ENCODE measurements at places on chromosomes 2 and 18.

DNA sequence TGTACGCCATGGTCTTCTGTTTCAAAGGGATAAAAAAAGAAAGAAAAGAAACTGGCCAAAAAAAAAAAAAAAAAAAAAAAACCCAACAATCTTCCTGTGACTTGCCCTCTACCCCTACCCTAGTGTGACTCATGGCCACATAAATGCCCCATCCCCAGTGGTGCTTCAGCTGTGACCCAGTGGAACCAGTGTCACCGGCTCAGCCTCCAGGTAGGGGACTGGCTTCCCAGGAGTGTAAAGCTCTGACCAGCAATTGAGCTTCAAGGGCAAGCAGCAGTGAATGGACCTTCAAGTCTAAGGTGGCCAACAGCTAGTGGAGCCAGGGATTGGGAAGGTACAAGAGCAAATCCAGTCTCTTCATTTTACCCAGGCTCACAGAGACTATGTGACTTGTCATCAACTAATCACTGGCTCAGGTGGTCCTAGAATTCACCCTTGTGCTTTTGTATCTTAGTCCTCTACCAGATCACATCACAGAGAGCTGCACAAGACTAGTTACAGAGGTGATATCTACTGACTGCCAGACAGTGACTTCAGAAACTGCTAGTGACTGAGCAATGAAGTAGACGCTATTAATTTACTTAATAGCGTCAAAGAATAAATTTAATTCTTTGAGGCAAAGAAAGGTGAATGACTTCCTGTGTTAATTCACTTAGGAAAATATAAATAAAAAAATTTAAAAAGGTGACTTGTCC is 1.3 kb upstream of the TGFBRAP1 start:
- H3K36me3 ChIP-seq, result no peaks in the 10 kb centered on the region
- H3K4me3 ChIP-seq, result no peak overlapping the region
- DNase-seq, result no peak
- peaks cover 25% of the 10 kb centered on the region for H3K4me1 ChIP-seq
- no peaks in the 10 kb centered on the region for H3K27me3 ChIP-seq

GRCh38 chr2:12318427-12319057 is 398.2 kb upstream of the TRIB2 start:
- H3K36me3 ChIP-seq, result no peaks in the 10 kb centered on the region
- no peak for DNase-seq
- peaks cover 3% of the 10 kb centered on the region for H3K27me3 ChIP-seq
- H3K4me3 ChIP-seq, result no peak overlapping the region
- H3K27ac ChIP-seq, result no peak overlapping the region

- no peaks in the 10 kb centered on the region for H3K4me1 ChIP-seq
- DNase-seq, result no peak
- H3K4me3 ChIP-seq, result no peak overlapping the region
- no peak overlapping the region for H3K27ac ChIP-seq
- no peaks in the 10 kb centered on the region for H3K27me3 ChIP-seq
Measured at GRCh38 chr2:99285526-99285925, 15.5 kb downstream of the LYG1 start.

GRCh38 chr2:158725441-158725891 is 69.7 kb upstream of the DAPL1 start:
- no peaks in the 10 kb centered on the region for H3K36me3 ChIP-seq
- DNase-seq, result no peak
- H3K4me1 ChIP-seq, result no peaks in the 10 kb centered on the region
- H3K4me3 ChIP-seq, result no peak overlapping the region
- H3K27me3 ChIP-seq, result no peaks in the 10 kb centered on the region

DNA sequence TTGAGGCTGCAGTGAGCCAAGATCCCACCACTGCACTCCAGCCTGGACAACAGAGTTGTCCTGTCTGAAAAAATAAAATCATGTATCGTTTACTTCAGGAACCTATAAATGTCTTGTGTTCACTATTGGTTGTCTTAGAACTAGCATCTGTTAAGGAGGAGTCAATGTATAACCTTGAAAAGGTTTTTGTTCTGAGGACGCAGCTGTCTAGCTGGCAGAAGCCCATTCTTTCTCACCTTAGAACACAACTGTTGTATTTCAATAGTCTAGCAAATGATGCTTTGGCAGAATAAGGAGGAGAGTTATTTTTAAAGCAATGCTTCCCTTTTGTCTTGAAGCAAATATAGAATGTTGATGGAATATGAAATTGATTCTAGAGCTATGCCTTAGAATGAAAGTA is 21.1 kb downstream of the EPB41L5 start:
- no peaks in the 10 kb centered on the region for H3K4me1 ChIP-seq
- H3K27ac ChIP-seq, result no peak overlapping the region
- no peaks in the 10 kb centered on the region for H3K36me3 ChIP-seq
- no peak for DNase-seq

DNA sequence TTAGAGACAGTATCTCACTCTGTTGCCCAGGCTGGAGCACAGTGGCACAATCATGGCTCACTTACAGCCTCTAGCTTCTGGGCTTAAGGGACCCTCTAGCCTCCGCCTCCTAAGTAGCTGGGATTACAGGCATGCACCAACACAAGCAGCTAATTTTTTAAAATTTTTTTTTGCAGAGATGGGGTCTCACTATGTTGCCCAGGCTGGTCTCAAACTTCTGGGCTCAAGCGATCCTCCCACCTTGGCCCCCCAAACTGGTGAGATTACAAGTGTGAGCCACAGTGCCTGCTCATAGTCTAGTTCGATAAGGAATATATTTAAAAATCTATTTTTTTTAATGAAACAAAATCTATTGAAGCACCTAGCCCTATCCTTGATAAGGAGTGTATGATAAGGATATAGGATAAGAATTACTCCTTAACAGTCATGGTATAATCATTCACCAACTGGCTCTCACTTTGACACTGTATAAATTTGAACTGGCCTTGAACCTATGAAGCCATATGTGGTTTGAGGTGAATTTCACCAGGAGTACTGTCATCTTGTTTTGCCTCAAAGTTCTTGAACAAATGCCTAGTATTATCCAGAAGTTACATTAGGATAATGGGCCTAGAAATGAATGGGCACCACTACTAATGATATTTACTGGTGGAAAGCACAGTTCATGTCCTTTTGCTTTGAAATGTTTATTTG is 71.1 kb downstream of the EXOC6B start:
- H3K4me1 ChIP-seq, result no peaks in the 10 kb centered on the region
- no peaks in the 10 kb centered on the region for H3K36me3 ChIP-seq
- no peak overlapping the region for H3K27ac ChIP-seq
- no peak overlapping the region for H3K4me3 ChIP-seq

DNA sequence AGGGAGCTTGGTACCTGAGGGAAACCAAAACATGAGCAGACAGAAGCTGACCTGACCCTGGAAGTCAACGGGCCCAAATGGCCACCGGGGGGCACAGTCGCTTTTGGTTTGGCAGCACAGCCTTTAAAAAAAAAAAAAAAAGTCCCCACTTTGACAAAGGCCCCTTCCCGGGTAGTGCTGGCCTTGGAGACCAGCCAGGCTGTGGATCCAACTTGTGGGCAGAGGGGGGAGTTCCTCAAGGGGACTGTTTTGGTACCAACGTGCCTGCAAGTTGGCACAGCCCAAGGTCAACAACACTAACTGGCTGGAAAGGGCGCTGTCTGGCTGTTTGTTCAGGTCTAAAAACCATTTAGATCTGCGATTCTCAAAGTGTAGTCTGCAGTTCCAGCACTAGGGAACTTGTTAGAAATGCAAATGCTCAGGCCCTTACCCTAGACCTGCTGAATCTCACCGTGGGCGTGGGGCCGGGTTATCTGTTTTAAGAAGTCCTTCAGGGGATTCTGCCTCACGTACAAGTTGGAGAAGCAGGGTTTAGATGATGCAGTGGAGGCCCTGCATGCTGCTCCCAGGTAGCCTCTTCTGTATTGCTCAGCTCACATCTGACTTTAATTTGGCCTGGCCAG is 83.0 kb downstream of the LPIN1 start:
- H3K27ac ChIP-seq, result no peak overlapping the region
- peaks cover 20% of the 10 kb centered on the region for H3K36me3 ChIP-seq
- no peak overlapping the region for H3K4me3 ChIP-seq
- DNase-seq, result no peak
- H3K4me1 ChIP-seq, result peaks cover 39% of the 10 kb centered on the region

DNA sequence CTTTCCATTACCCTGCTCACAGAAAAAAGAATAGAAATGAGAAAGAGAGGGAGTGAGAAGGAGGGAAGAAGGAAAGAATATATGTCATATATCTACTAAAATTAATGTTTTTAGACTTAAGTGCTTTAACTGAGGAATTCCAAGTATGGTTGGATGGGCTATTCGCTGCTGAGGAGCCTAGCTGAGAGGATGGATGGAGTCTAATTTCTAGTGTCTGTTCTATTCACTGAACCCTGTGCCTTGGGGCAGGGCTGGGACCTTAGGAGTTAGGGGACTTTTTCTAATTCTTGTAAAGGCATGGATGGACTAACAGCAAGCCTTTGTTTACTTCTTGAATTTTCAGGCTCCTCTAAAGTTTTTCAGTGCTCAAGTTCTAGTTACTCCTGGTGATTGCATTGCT is 109.8 kb downstream of the PTRHD1 start:
- peaks cover 23% of the 10 kb centered on the region for H3K36me3 ChIP-seq
- H3K27ac ChIP-seq, result no peak overlapping the region
- H3K4me1 ChIP-seq, result no peaks in the 10 kb centered on the region
- no peaks in the 10 kb centered on the region for H3K27me3 ChIP-seq
- DNase-seq, result no peak

DNA sequence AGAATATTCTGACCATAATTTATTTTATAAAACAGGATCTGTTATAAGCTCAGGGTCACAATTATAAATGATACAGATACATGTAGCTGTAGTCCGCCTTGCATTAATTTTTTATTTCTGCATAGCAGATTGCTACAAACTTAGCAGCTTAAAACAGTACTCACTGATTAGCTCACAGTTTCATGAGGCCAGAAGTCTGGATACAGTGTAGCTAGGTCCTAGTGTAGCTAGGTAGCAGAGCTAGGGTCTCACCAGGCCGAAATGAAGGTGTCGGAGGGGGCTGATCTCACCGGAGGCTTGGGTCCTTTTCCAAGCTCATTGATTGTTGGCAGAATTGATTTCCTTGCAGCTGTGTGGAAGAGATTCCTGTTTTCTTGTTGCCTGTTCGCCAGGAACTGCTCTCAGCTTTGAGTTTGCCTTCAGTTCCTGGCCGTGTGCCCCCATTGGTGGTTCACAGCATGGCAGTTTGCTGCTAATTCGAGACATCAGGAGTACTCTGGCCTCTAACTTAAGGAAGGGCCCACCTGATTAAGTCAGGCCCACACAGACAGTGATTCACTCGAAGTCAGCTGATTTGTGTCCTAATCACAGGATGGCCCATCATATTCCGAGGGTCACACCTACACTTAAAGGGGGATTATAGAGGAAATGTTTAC is 18.4 kb downstream of the NAPG start:
- H3K4me3 ChIP-seq, result no peak overlapping the region
- H3K4me1 ChIP-seq, result no peaks in the 10 kb centered on the region
- DNase-seq, result no peak
- H3K27me3 ChIP-seq, result no peaks in the 10 kb centered on the region

GRCh38 chr2:162004031-162004430 is 70.0 kb downstream of the DPP4 start:
- no peaks in the 10 kb centered on the region for H3K36me3 ChIP-seq
- H3K27ac ChIP-seq, result no peak overlapping the region
- no peak for DNase-seq
- no peaks in the 10 kb centered on the region for H3K27me3 ChIP-seq
- H3K4me3 ChIP-seq, result no peak overlapping the region

DNA sequence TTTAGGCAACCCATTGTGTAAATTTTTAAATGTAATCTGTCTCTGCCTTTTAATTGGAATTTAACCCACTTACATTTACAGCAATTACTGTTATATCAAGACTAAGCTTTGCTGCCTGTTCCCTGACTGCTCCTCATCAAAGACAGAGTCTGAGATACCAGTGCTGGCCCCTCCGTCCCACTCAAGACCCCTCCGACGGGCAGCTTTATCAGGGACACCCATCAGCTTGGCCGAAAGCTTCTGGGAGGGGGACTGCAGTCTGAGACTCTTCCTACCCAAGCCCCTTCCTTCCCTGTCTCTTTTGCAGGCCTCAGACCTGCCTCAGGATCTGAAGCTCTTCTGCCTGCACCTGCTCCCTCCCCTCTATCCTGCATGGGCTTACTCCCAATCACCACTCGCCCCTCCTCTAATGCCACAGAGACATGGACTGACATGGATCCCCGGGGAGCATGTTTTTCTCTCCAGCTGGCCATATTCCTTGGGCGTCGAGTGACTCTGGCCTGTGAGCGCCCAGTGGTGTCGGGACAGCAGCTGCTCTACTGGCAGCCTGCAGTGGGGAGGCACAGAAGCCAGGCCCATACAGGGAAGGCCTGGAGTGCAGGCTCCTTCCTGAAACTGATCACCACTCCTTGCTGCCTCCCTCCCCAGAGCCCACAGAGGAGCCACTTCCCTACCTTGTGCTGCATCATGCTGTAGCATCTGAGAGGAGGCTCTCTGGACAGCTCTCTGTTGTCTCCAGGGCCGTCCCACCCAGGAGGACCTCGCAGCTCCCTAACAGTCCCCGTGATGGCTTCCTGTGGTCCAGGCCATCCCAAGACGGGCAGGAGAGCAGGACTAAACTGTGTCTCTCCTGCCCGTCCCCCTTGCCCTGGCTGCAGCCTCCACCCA is 3.7 kb upstream of the KIF1A start:
- no peaks in the 10 kb centered on the region for H3K36me3 ChIP-seq
- H3K27me3 ChIP-seq, result peaks cover 44% of the 10 kb centered on the region
- no peak overlapping the region for H3K4me3 ChIP-seq
- DNase-seq, result no peak
- no peaks in the 10 kb centered on the region for H3K4me1 ChIP-seq
- H3K27ac ChIP-seq, result no peak overlapping the region

- H3K4me1 ChIP-seq, result peaks cover 7% of the 10 kb centered on the region
- H3K27ac ChIP-seq, result no peak overlapping the region
- H3K36me3 ChIP-seq, result no peaks in the 10 kb centered on the region
- H3K4me3 ChIP-seq, result no peak overlapping the region
- no peaks in the 10 kb centered on the region for H3K27me3 ChIP-seq
Measured at GRCh38 chr2:26475037-26475436, 2.9 kb downstream of the OTOF start.

- no peaks in the 10 kb centered on the region for H3K36me3 ChIP-seq
- no peak overlapping the region for H3K27ac ChIP-seq
- DNase-seq, result no peak
- H3K27me3 ChIP-seq, result no peaks in the 10 kb centered on the region
- H3K4me1 ChIP-seq, result no peaks in the 10 kb centered on the region
- no peak overlapping the region for H3K4me3 ChIP-seq
Measured at GRCh38 chr18:12456441-12456840, 48.7 kb downstream of the PRELID3A start.

- H3K27me3 ChIP-seq, result no peaks in the 10 kb centered on the region
- DNase-seq, result no peak
- no peaks in the 10 kb centered on the region for H3K4me1 ChIP-seq
- no peak overlapping the region for H3K4me3 ChIP-seq
- H3K27ac ChIP-seq, result no peak overlapping the region
Measured at GRCh38 chr18:44793194-44793593, 112.5 kb downstream of the SETBP1 start.

- H3K27ac ChIP-seq, result no peak overlapping the region
- DNase-seq, result no peak
- no peaks in the 10 kb centered on the region for H3K4me1 ChIP-seq
Measured at GRCh38 chr2:231218366-231218765, 19.9 kb downstream of the ARMC9 start.

- no peak for DNase-seq
- no peaks in the 10 kb centered on the region for H3K36me3 ChIP-seq
- H3K4me1 ChIP-seq, result no peaks in the 10 kb centered on the region
- H3K27me3 ChIP-seq, result no peaks in the 10 kb centered on the region
Measured at GRCh38 chr2:196520605-196521004, 118.9 kb upstream of the CCDC150 start.
